ENCODE measurements at places on chromosomes 2 and 18. TPM values are rescaled to one million over a fixed set of nuclear protein-coding genes. Genes with fewer than 3 reads are reported as not detected.

DNA sequence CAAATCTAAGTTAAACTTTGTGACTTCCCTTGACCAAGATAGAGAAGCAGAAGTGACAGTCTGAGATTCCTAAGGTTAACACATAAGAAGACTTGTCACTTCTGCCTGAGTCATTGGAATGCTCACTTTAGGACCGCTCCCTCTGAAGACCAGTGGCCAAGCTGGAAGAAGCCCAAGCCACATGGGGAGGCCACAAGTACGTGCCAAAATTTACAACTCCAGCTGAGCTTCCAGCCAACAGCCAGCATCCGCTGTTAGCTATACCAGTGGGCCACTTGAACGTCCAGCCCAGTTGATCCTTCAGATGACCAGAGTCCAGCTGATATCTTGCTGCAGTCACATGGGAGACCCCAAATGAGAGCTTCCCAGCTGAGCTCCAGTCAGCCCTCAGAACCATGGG, 18.1 kb upstream of the ANTXR1 start:
- no peak overlapping the region for H3K27ac ChIP-seq
- DNase-seq: no peak
- no peaks in the 10 kb centered on the region for H3K4me1 ChIP-seq
- peaks cover 14% of the 10 kb centered on the region for H3K27me3 ChIP-seq
- no peaks in the 10 kb centered on the region for H3K36me3 ChIP-seq

DNA sequence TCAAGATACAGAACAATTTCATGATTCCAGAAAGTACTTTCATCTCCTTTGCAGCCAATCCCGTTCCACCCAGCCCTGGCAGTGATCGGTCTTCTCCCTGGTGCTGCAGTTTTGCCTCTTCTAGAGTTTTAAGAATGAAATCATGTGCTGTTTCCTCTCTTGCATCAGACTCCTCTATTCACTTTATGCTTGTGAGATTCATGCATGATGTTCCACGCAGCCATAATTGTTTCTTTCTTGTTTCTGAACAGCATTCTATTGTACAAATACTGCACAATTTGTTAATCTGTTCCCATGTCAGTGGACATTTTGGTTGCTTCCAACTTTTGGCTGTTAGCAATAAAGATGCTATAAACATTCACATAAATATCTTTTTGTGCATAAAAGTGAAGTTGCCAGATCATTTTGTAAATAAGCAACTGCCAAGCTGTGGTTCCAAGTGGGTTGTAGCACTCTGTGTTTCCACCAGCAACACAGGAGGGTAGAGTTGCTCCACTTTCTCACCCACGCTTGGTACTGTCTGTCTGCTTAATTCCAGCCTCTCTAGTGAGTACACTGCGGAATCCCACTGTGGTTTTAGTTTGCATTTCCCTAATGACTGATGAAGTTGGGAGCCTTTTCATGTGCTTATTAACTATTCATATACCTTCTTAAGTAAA, 104.5 kb downstream of the TWIST2 start:
- no peaks in the 10 kb centered on the region for H3K36me3 ChIP-seq
- no peak overlapping the region for H3K4me3 ChIP-seq
- DNase-seq: no peak
- peaks cover 35% of the 10 kb centered on the region for H3K27me3 ChIP-seq
- no peaks in the 10 kb centered on the region for H3K4me1 ChIP-seq

The ASB18 gene
- total RNA-seq: not detected

The FAM110C gene
- total RNA-seq: 4.2 TPM

GRCh38 chr2:33478968-33479731, 2.7 kb downstream of the RASGRP3 start:
- H3K36me3 ChIP-seq: no peaks in the 10 kb centered on the region
- H3K4me1 ChIP-seq: peaks cover 18% of the 10 kb centered on the region
- H3K27ac ChIP-seq: no peak overlapping the region
- no peak for DNase-seq

DNA sequence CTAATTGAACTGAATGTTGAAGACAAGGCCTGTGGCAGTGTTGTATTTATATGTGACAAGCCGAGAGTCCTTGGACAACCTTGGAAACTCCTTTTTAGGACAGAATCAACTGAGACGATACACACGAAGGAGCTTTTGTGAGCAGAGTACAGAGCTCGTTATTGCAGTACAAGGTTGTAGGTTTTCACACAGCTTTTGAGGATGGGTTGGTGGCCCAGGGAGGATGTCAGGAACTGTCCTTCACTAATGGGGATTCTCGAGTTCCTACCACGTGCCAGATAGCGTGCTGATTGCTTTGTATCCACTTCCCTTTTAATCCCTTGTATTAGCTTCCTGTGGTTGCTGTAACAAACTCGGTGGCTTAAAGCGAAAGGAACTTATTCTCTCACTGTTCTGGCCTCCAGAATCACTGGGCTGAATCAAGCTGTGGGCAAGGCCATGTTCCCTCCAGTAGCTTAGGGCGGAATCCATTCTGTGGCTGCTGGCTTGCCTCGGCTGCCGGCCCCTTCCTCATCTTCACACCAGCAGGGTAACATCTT, 20.2 kb downstream of the INPP4A start:
- H3K4me1 ChIP-seq: peaks cover 1% of the 10 kb centered on the region
- no peak for DNase-seq
- no peak overlapping the region for H3K27ac ChIP-seq
- no peak overlapping the region for H3K4me3 ChIP-seq

DNA sequence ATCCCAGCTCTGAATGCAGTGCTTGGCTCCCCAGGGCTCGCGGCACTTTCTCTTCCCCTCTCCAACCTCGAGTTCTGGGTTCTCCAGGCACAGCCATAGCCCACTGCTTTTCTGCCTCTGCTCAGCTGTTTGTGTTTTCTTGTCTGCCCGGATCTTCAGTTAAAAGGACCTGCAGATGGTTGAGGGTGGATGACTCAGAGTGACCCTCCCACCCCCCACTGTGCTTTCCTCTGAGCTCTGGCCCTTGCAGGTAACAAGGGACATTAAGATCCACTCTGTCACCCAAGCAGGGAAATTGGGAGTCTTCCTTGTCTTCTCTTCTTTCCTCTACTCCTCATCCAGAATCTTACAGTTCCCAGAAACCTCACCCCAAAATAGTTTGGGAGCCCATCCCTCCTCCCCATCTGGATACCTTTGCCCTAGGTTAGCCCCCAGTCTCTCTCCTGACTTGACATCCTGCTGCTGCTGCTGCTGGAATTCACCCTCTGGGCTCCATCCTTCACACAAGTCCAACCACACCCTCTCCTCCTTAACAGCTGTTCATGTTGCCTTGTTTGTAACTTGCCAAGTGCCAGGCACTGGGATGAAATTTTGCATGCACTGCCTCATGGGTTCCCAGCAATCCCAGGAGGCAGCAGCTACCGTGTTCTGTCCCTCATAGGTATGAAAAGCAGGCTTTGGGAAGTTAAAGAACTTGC, 157.9 kb upstream of the TTC39C start:
- H3K36me3 ChIP-seq: no peaks in the 10 kb centered on the region
- no peak overlapping the region for H3K4me3 ChIP-seq
- DNase-seq: no peak
- peaks cover 9% of the 10 kb centered on the region for H3K27me3 ChIP-seq
- H3K4me1 ChIP-seq: peaks cover 8% of the 10 kb centered on the region

- H3K36me3 ChIP-seq: no peaks in the 10 kb centered on the region
- no peaks in the 10 kb centered on the region for H3K4me1 ChIP-seq
- peaks cover 16% of the 10 kb centered on the region for H3K27me3 ChIP-seq
- DNase-seq: no peak
- no peak overlapping the region for H3K4me3 ChIP-seq
Measured at GRCh38 chr2:88227446-88227845, 57.3 kb downstream of the THNSL2 start.

The CD207 gene
- total RNA-seq: not detected

DNA sequence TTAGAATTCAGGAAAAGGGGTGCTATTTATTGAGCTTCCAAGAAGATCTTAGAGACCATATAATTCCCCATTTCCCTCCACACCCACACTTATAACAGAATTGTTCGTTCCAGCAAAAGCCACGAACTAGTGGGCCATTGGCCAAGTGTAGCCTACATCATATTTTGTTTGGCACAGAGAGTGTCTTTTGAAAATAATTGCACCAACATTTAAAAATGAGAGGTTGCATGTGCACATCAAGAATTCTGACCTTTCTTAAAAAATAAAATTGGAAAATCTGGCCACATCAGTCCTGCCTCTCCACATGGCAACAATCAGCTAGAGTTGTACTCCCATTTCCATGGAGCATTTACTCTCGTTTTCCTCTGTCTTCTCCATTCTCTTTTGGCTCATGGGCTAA, 655.5 kb upstream of the FANCL start:
- H3K27me3 ChIP-seq: no peaks in the 10 kb centered on the region
- H3K4me1 ChIP-seq: peaks cover 15% of the 10 kb centered on the region
- no peak for DNase-seq
- H3K4me3 ChIP-seq: no peak overlapping the region
- H3K36me3 ChIP-seq: no peaks in the 10 kb centered on the region
- no peak overlapping the region for H3K27ac ChIP-seq

DNA sequence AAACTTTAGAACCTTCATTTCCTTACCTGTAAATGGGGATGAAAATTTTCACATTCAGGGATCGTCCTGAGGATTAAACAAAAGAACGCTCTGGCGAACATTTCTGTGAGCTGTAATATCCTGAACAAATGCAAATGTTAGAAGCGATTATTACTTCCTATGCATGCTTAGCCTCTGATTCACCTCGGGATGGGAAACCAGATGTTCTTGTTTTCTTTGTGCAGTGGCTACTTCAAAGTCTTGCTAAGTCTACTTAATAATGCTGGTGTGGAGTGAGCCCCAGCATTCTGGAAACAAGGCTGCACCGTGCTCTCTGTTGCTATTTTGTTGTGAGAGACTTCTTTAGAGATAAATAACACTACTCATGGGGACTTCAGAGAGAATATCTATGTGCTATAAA, 119.1 kb upstream of the PELI1 start:
- H3K4me1 ChIP-seq: peaks cover 8% of the 10 kb centered on the region
- H3K4me3 ChIP-seq: no peak overlapping the region
- DNase-seq: no peak

- DNase-seq: no peak
- no peaks in the 10 kb centered on the region for H3K4me1 ChIP-seq
- no peaks in the 10 kb centered on the region for H3K36me3 ChIP-seq
- no peak overlapping the region for H3K4me3 ChIP-seq
- peaks cover 9% of the 10 kb centered on the region for H3K27me3 ChIP-seq
Measured at GRCh38 chr18:75863696-75864095, 436.2 kb upstream of the SMIM21 start.

GRCh38 chr2:95001701-95002100, 23.8 kb upstream of the MAL start:
- peaks cover 14% of the 10 kb centered on the region for H3K27me3 ChIP-seq
- no peak overlapping the region for H3K4me3 ChIP-seq
- peaks cover 2% of the 10 kb centered on the region for H3K4me1 ChIP-seq
- no peaks in the 10 kb centered on the region for H3K36me3 ChIP-seq
- DNase-seq: no peak
- no peak overlapping the region for H3K27ac ChIP-seq

The FNDC4 gene
- total RNA-seq: 10.2 TPM

The AMER3 gene
- 7.0 TPM for total RNA-seq

The GALNT14 gene
- total RNA-seq: 0.91 TPM

- no peak for DNase-seq
- H3K4me1 ChIP-seq: peaks cover 13% of the 10 kb centered on the region
- no peak overlapping the region for H3K27ac ChIP-seq
- H3K4me3 ChIP-seq: no peak overlapping the region
- no peaks in the 10 kb centered on the region for H3K27me3 ChIP-seq
Measured at GRCh38 chr2:204591225-204591624, 46.0 kb downstream of the PARD3B start.

DNA sequence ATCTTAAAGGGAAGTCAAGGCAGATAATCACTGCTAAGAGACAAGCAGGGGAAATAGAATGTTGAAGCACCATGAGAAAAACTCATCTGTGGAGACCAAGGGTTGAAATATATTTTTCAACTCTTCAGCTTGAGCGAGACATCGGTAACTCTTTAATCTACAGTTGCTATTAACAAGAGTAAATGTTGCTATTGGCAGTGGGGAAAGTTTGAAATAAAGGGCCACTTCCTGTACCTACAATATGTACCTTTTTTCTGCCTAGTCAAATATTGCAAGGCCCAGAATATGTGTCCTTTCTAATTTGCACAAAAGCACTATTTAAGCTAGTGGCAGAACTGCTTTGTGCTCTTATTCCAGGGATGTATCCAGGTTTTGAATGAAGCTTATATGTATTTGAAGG, 65.8 kb downstream of the EFEMP1 start:
- H3K36me3 ChIP-seq: no peaks in the 10 kb centered on the region
- no peaks in the 10 kb centered on the region for H3K27me3 ChIP-seq
- H3K4me3 ChIP-seq: no peak overlapping the region

The DNAJC10 gene
- 261 TPM for total RNA-seq

The CYP27C1 gene
- 8.0 TPM for total RNA-seq

The TFCP2L1 gene
- 0.78 TPM for total RNA-seq

DNA sequence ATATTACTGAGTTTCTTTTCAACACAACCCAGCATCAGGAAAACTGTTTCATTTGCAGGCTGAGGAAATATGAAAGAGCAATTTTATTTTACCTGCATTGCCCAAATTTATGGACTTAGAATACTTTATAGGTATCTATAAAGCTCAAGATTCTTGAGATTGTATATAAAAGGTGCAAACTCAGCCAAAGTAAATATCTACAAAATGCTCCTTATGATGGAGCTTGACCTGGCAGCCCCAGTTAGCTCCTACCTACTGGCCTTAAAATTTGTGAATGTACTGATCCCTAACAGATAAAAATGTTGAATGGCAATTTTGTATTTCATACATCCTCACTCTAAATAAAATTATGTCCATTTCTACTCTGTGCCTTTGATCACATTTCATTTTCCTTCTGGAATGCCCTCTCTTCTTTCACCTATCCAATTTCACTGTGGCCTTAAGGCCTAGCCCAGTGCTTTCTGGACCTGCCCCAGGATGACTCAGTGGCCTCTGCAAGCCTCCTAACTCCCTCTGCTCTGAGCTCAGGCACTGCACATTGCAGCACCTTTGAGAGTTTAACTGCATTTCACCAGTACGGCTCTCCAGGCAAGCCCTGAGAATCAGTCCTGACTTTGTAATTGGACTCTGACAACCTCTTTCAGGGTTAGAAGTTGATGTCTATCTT, 125.9 kb downstream of the ANTXR1 start:
- no peak overlapping the region for H3K27ac ChIP-seq
- DNase-seq: no peak
- no peak overlapping the region for H3K4me3 ChIP-seq
- H3K27me3 ChIP-seq: no peaks in the 10 kb centered on the region
- H3K4me1 ChIP-seq: peaks cover 6% of the 10 kb centered on the region

DNA sequence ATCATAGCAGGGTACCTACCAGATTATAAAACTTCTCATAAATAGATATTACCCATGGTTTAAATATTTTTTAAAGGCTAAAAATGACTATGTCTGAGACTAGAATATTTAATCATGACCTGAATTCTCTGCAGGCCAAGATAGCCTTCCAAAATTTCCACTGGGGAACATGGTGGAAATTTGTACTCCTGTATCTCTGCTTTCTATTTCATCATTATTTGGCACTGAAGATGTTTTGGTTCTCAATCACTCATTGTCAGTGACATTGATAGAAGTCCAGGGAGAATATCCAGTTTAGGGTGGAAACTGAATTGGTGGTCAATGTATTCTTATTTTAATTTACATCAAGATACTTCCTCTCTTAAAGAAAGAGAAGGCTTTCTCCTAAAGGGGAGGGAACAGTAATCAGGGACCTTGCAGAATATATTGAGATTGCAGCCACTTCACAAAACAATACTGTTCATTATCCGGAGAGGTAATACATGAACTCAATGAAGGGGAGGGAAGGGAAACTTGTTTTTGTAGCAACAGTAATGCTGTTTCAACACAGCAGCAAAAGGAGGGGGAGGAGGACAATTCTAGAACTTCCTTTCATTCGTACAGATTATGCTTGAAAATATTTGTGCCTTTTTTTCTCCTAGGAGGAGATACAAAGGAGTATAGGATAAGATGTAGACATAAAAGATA, 34.1 kb downstream of the EEF1B2 start:
- peaks cover 2% of the 10 kb centered on the region for H3K27me3 ChIP-seq
- no peaks in the 10 kb centered on the region for H3K36me3 ChIP-seq
- H3K27ac ChIP-seq: no peak overlapping the region
